GM03348 (cell line): ENCODE measurements at places on chromosomes 16 and 17.
A peak's percentile ranks its signal among the peaks of the same experiment; 100 is the strongest.

DNA sequence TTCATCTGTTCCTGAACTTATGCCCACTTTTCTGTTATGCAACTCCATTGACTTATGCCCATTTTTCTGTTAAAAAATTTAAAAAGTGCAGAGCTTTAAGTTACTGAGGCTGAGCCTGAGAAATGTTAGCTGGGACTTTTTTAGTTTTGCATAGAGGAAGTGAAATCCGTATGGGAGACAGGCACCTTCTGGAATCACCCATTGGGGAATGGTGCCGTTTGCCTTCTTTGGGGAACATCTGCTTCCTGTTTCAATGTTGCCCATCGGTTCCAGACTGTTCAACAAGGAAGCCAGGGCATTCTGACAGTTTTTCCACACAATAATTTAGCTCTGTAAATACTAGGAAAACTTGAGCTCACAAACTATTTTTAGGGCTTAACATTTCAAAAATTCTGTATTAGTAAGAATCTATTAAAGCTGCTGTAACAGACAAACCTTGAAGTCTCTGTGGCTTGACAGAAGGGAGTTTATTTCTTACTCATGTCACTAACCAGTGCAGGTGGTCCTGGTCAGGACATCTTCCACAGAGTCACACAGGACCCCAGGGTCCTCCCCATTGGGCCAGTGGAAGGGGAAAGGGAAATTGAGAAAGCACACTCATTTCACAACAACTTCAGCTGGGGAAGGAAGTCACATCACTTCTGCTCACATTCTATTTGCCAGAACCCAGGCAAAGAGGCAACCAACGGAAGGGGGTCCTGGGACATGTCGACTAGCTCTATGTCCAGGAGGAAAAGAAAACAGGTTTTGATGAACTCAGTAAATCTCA, 17.2 kb downstream of the PRKCB start:
- DNase-seq = no peak

DNA sequence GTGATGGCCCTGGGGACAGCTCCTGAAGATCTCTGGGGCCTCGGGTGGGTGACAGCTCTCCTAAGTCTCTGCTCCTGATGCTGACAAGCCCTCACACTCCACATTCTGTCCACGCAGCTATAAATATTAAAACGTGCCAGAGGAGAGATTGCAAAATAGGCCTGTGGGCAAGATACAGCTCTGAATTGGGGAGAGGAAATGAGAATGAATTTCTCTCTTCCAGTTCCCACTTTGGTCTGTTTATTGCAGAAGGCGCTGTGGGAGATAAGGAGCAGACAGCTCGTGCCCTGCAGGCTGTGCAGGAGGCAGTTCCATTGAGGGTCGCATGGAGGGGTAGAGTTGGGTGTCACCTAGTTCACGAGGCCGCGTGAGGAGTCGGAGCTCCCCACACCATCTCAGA, 87.5 kb upstream of the SDK2 start:
- no peak for DNase-seq

DNA sequence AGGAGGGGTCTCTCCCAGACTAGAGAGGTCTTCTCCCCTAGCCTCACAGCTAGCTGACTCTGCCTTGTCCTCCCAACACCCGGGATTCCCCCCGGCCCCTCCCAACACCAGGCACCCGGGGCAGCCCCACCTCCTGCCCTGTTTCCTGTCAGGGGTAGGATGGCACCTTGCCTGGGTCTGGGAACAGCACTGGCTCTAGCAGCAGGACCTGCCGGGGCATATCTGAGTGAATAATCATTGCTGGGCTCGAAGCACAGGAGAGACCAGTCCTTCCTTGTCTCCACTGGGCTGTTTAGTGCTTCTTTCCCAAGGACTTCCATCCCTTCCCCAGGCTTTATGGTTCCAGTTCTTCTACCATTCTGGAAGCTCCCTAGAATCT, 25.7 kb downstream of the MINK1 start:
- peak; percentile 50 for DNase-seq

DNA sequence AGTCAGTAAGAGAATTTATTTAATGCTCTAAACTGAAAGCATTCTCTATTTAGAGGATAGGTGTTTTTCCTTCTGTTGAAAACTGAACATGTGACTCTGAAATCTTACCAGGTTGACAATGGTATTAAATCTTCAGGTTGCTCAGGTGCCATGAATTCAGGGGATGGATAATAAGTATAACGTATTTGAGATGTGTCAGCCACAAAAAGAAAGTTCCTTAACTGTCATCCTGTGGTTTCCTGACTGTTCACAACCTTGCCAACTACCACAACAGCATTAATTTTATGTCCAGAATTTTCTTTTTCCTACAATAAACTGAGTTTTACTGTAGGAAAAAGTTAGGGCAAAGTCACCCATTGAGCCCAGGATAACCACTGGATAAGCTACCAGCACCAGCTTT, 243.3 kb upstream of the PSMD7 start:
- no peak for DNase-seq

- DNase-seq = peak; percentile 32
Measured at GRCh38 chr17:73595479-73595878, 48.8 kb downstream of the SDK2 start.

DNA sequence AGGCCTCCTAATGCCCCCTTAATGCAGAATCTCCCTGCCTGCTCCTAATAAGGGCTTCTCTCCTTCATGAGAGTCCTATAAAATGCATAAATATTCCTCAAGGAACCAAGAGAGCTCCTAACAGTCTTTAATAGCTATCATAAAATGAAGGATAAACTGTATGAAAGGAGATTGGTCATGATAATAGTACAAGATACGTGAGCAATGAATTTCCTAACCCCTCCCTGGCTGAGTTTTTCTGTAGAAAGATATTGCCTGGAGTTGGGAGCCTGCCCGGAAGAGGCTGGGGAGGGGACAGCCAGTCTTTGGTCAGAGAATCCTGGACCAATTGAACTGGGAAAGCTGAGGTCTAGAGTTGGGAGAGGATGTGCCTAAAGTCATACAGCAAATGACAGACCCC, 321.9 kb upstream of the CDH5 start:
- no peak for DNase-seq

GRCh38 chr17:78507526-78507925, 69.7 kb downstream of the DNAH17 start:
- DNase-seq = no peak

DNA sequence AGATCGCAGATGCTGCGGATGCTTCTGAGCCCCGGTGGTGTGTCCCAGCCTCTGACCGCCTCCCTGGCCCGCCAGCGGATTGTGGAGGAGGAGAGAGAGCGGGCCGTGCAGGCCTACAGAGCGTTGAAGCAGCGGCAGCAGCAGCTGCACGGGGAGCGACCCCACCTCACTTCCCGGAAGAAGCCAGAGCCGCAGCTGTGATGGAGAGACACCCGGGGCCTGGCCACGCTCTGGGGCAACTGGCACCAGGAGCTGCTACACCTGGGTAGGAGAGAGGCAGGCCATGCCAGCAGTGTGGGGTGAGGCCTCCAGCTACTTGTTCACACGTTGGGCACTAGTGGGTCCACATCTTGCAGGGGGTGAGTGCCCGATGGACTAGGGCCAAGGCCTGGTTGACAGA, 6.0 kb downstream of the CCDC137 start:
- DNase-seq = no peak

DNA sequence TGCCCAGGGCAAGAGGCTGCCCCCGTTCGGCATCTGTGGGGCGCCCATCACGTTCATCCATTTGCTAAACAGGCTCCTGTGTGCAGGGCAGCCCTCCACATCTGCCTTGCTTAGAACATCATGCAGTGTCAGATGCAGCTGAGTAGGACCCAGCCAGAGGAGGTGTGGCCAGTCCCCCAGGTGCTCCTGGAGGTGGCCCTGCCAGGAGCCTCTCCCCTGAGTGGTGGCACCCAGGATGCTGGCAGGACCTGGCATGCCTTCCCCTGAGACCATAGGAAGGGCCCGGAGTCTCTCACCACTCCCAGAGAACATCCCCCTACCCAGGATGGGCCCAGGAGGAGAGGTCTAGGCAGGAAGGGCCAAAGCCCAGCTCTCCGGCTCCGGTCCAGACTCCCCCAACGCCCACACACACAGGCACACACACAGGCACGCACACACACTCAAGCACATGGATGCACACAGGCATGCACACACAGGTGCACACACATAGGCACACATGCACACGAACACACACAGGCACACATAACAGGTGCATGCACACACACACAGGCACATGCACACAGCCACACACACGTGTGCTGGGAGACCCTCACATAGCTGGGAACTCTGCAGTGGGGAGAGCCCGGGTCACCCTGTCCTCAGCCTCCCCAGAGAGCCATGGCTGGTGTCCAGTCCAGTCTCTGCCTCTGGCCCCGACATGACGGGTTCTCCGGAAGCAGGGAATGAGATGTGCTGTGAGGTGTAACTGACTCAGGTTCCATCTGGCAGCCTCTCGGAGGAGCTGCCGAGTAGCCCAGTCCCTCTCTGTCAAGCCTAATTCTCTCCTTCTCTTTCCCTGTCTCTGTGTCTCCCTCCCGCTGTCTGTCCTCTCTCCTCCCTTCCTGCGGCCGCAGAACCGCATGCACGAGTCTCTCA, 74.6 kb downstream of the AMFR start:
- no peak for DNase-seq

DNA sequence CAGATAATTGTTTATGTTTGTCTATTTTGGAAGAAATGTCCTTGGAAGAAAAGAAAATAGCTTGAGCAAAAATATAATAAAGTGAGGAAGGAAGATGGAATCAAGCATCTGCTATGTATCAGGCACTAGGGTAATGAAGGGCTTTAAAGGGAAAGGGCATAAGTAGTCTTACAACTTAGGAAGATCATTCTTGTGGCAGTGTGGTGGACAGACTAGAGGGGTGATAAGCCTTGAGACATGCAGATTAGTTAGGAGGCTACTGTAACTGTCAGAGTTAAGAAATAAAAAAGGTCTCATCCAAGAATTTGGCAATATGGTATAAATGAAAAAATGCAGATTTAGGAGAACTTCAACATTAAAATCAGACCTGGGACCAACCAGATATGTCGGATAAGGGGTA, 14.9 kb downstream of the FAM222B start:
- no peak for DNase-seq

- DNase-seq = no peak
Measured at GRCh38 chr16:25608002-25608401, 83.8 kb upstream of the HS3ST4 start.

GRCh38 chr17:78615631-78616030, 38.4 kb upstream of the DNAH17 start:
- no peak for DNase-seq

GRCh38 chr17:44448412-44448811, 54.8 kb downstream of the GPATCH8 start:
- DNase-seq = no peak

GRCh38 chr17:21272881-21273792, 11.4 kb upstream of the MAP2K3 start:
- DNase-seq = no peak
